ENCODE measurements at places on chromosomes 16 and 17.

- DNase-seq = no peak
These were observed 42.9 kb downstream of the CPD start for GRCh38 chr17:30421592-30421991.

DNA sequence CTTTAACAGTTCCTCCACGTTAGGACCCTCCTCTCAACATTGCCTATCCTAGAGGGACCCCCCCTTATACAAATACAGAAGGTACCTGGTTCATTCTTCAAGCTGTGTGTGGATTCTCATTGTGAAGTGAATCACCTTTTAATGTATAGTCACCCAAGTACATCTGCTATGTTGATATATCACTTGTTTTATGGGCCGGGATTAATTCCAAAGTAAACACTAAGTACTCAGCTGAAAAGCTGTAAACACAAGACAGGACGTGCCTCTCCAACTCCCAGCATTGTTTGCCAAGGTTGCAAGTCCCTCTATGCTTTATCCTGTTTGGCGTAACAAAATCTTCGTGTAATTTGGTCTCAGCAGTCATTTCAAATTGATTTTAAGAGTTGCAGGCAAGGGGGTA is 123.6 kb downstream of the RBFOX1 start:
- DNase-seq = no peak

DNA sequence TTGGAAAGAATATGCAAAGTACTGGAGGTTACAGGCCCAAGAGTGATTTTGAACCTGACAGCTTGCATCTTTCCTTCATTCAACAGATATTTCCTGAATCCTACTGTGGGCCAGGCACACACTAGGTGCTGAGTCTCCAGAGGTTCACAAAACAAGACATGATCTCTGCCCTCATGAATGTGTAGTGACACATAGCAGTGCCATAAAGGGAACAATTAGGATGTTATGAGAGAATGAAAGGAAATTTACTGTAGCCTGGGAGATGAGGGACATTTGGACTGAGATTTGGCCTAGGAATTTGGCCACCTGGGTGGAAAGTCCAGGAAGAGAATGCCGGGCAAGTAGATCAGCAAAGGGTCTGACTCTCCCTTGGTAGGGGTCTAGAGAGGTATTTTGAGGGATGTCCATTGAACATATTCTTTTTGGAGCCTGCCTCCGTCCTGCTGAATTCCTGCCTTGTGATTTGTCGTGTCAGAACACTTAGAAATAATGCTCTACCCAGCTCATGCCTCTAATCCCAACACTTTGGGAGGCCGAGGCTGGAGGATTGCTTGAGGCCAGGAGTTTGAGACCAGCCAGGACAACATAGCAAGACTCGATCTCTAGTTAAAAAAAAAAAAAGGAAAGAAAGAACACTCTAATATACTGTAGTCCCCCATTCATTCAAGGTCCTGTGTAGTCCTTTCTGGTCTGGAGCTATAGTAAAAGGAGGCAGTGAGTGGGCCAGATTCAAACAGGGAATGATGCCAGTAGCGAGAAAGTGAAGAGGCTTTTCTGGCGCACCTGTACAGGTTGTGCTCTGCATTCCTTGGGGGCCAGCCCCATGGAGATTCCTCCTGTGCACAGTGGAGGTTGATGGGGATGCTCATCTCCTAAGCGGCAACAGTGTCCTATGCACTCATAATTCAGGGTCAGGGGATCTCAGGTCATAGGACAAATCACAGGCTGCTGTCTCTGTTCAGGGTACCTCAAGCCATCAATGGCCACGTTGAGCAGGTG is 90.6 kb upstream of the CLEC18A start:
- no peak for DNase-seq

- no peak for DNase-seq
These were observed 16.6 kb downstream of the FMNL1 start for GRCh38 chr17:45238155-45238774.

- DNase-seq = no peak
These were observed 6.2 kb downstream of the ACSF2 start for GRCh38 chr17:50432125-50432762.

GRCh38 chr17:57994436-57994835 is 6.4 kb upstream of the VEZF1 start:
- DNase-seq = no peak

DNA sequence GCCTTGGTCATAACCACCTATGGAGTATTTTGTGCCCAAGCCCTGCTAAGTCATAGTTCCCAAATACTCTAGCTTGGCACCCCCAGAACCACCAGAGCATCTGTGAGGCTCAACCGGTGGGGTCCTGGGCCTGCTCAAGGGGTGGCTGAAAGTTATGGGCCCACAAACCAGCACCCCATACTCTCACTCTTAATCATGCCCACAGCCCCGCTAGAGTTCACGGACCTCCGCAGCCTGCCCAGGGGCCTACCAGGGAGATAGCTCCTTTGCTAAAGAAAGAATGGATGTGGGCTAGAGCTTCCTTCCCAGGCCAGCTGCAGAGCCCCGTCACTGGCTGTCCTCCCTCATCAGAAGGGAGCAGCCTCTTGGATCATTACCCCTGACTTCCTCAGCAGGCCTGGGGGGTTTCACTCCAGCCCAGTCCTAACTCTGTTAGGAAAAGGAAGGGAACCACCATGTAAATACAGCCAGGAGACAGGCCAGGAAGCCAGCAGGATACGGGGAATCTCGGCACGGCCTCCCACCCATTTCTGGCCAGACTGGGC is 1.4 kb downstream of the GIT1 start:
- DNase-seq = no peak

- DNase-seq = no peak
These were observed 6.0 kb upstream of the CDC42EP4 start for GRCh38 chr17:73317513-73318426.

- DNase-seq = no peak
These were observed 14.9 kb upstream of the STAT3 start for GRCh38 chr17:42403150-42403549.

DNA sequence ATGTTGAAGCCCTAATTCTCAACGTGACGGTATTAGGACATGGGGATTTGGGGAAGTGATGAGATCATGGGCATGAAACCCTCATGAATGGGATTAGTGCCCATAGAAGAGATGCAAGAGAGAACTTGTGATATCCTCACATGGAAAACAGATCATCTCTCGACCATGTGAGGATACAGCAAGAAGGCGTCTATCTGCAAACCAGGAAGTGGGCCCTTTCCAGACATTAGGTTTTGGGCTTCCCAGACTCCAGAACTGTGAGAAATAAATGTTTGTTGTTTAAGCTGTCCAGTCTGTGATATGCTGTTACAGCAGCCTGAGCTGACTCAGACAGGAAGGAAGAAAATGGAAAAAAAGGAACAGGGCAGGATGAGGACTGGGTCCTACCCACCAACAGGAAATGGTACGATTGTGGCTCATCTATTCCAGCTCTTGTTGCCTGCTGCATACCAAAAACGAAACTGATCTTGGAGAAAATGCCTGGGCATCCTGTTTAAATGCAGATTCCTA is 21.9 kb upstream of the SSTR2 start:
- DNase-seq = no peak

DNA sequence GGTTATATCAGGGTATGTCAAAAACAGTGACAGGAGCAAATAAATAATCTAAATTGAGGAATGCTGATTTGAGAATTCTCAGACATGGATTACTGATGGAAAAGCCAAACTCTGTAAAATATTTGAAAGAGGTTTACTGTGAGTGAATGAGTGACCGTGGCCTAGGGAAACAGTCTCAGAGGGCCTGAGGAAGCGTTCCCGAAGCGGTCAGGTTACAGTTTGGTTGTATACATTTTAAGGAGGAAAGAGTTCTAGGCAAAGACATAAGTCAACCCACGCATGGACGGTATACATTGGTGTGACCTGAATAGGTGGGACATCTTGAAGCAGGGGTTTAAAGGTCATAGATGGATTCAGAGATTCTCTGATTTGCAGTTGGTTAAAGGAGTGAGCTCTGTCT is 771.7 kb downstream of the KCNJ18 start:
- no peak for DNase-seq

DNA sequence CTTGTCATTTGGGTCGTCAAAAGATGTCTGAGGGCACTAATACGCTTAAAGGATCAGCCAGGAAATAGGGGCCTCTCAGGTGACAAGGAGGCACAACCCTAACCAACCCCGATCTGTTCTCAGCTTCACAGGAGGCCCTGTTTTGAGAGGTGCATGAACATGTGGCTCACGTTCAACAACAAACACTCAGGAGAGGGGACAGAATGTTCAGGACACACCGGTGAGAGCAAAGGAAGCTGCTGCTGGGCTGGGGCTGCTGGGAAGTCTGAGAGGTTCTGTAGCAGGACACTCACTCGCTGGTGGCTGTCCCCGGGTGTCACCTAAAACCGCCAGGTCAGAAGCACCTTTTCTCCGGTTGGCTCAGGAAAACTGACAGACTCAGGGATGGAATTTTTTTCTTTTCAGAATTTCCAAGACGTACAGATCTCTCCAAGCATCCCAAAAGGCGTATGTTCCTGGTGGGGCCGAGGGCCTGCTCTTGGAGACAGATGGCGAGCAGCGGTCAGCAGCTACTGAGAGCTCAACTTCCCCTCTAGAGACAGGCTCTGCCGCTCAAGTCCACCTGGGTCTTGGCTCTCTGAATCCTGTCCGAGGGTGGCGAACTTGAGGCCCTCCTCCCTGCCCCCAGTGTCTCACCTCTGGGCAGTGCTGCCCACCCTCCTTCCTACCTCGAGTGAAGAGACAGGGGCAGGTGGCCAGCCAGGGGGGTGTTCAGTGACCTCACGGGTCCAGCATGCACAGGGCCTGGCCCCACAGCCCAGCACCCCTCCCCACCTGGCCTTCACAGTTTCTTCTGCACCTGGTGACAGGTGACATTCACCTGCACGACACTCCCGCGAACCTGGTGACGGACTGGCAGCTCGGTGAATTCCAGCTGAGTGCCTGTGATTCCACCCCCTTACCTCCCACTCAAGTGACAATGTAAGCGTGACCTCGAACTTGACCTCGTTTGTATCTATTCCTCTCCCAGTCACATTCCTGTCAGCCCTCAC is 22.9 kb downstream of the CLUH start:
- DNase-seq = no peak

GRCh38 chr16:4313563-4314531 is 2.0 kb upstream of the GLIS2 start:
- DNase-seq = no peak

- no peak for DNase-seq
These were observed 36.1 kb downstream of the NOG start for GRCh38 chr17:56629531-56630075.

GRCh38 chr16:87984632-87985267 is 33.5 kb downstream of the BANP start:
- DNase-seq = no peak

DNA sequence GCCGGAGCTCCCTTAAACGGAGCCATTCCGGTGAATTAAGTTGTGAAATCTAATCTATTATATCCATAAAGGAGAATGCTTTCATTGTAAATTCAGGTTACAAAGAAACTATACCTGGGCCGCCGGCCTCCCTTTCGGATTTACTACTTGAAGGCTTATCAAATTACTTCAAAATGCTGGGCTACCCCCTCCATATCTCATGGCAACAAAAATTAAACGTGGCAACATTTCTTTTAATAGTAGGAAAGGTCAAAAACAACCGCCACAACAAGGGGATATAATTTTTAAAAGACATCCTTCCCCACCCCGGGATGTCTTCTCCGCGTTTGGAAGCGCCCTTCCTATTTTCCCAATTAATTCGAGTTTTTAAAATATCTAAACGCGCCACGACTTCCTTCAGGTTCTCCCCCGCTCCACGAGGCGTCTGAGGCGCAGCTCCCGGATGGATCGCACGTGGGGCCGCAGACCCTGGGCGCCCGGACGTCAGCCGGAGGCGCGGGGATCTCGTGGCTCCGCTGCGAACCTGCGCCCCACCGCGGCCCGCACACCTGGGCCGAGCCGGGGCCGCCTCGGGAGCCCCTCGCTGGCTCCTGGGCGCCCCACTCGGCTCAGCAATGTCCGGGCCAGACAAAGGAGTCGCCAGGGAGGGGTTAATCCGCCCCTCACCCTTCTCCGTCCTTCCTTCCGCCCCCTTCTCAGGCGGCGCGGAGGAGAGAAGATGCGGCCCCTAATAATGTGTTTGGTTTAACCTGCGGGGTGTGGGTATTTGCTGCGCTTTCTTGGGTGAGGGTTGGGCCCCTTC is 47.4 kb upstream of the SLC38A10 start:
- no peak for DNase-seq

GRCh38 chr17:45809499-45809898 is 25.4 kb downstream of the CRHR1 start:
- DNase-seq = no peak

DNA sequence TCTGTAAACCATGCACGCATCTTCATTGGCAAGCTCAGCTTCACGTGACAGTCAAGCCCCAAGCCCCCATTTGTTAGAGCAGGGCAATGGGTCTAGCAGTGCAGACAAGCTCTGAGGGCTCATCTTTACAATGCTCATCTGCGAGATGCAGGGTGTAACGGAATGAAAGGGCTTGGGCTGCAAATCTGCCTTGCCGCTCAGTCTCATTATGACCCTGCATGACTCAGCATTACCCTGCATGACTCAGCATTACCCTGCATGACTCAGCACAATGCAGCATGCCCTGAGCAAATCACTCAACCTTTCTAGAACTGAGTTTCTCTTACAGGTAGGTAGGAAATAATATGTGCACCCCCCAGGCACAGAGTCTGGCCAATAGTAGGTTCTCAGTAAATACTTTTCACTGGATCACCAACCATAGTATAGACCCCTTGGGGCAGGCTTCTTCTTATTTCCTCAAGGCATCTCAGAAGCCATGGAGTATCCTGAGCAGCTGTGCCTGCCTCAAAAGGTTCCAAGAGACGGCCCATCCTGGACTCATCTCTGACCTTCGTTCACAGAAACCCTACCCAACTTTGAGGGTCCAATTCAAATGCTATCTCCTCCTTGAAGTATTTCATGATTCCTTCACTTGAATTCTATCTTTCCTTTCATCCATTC is 391.3 kb upstream of the CDH5 start:
- no peak for DNase-seq

DNA sequence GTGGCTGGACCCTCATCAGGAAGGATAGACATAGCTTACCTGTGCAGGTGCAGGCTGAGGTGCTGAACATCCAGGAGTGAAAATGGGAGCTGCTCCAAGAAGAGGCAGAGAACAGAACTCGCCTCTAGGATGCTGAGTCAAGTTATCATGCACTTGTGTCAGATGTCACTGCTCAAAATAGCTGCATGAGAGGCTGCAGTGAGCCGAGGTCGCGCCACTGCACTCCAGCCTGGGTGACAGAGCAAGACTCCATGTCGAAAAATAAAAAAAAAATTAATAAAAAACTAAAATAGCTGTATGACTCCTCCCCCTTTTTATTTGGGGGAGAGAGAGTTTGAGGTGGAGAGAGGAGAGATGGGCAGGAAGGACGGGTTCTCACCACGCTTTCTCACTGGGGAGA is 148.8 kb downstream of the FOXL1 start:
- DNase-seq = no peak

Measured in activated CD8-positive, alpha-beta memory T cell treated with anti-CD3 and anti-CD28 coated beads for 1 hour (primary cell).